ENCODE measurements at places on chromosomes 11 and 22.

DNA sequence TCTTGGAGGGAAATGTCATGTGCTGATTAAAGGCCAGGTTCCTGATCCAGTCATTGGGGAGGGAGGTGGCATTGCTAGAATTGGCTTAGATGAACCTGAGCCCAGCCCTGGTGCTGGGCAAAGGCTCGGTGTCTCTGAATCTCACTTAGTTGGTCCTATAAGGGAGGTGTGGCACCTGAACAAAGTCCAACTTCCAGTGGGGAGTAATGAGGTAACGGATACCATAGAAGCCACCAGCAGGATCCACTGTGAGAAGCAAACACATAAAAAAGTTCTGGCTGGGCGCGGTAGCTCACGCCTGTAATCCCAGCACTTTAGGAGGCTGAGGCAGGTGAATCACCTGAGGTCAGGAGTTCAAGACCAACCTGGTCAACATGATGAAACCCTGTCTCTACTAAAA, 26.6 kb downstream of the PRDM11 start:
- no peak for DNase-seq

DNA sequence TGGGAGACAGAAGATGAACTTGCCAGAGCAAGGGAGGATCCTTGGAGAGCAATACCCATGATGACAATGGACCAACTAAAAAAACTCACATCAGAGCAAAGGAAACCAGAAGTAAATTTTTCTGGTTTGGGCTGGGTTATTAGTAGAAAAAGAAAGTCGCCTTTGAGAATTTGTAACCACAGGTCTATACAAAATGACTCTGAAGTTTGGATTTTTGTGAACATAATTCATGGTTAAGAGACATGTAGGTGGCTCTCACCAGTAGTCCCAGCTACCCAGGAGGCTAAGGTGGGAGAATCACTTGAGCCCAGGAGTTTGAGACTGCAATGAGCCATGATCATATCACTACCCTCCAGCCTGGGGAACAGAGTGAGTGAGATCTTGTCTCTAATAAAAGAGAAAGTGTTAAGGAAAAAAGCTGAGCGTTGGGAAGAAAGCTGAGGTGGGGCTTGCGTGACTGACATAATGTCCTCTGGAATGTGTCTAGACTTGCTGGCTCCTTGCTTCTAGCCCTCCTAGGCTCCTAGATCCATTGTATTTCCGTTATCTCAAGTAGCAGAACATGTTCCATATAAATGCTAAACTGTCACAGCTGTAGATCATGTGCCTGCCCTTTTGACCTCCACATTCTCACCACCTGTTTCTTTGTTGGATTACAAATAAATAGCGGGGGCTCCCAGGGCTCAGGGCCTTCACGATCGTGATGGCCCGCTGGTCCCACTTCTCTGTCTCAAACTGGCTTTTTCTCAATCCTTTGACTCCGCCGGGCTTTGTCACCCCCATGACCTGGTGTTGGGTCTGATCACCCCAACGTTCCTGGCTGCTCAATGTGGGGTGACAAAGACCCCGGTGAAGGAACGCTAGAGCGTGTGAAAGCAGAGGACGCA, 56.2 kb upstream of the SC5D start:
- DNase-seq = no peak

- no peak for DNase-seq
Observed at GRCh38 chr22:39296981-39297489, 22.4 kb downstream of the RPL3 start.

GRCh38 chr11:15157606-15158137, 42.9 kb downstream of the INSC start:
- no peak for DNase-seq

GRCh38 chr11:127059750-127060149, 59.2 kb upstream of the KIRREL3 start:
- DNase-seq = no peak

DNA sequence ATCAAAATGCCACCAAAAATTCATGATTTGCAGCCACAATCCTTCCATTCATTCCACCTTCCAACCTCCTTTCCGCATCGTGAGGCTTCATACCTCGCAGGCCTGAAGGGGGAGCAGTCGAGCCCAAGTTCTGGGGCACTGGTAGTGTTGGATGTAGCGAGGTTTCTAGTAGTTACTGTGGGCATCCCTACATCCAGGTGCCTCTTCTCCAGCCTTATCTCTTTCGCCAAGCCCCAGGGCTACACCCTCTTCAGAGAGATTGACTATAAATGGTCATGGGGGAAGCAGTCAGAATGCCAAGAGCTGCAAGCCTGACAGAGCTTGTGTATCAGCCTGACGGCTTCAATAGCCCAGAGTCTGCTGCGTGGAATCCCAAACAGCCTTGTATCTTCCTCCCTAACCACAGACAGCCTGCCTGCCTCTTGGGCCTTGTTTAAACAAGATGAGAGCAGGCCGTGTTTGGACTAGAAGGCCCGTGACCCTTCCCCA, 28.9 kb downstream of the CLMP start:
- peak; percentile 35 for DNase-seq

- no peak for DNase-seq
Observed at GRCh38 chr11:60992842-60993409, 21.4 kb downstream of the CD6 start.

DNA sequence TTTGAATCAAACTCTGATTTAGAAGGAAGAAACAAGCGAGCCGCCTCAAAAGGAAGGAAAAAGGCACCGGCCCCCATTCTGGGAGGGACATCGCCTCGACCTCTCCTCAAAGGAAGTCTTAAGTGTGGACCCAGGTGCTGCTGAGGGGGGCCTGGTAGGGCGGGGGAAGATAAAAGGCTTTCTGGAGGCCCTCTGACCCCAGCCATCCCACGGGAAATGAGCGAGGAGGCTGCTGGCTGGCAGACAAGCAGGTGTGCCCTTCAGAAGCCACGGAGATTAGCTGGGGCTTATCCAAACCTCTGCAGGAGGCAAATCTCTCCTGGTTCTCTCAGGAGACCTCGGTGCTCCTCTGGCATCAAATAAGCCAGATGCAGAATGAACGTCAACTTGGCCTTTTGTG, 171.4 kb upstream of the BLID start:
- no peak for DNase-seq

DNA sequence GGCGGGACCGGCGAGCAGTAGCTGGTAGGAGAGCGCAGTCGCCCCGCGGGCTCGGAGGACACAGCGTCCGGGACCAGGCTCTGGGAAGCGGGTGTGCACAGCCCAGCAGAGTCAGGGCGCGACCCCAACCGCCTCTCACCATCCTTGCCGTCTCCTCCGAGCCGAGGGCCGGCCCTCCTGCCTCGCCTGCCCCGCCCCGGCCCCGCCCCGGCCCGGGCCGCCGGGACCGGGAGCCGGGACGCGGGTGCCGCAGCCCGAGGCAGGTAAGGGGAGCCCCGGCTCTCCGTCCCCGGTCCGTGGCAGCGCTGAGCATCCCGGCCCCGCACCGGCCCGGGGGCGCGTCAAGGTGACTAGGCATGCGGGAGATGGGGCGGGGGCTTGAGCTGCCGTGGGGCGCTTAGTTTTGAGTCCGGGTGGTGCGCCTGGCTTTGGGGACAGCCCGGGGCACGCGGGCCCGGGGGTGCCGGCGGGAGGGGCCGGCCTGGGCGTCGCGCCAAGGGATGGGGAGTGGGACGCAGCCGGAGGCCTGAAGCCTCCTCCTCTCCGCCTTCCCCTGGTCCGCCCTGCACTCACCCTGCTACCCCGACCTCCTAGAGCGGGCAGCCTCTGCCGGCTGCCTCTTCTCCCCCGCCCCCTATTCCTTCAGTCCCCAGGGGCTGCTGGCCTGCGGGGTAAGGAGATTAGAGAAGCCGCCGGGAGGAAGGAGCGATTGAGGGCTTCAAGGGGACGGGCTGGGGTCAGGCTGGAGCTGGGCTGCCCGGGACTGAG, at the start of gene ABCG4:
Gene ABCG4, plus strand, starts transcription at position 35 of the 768 bp plus-strand sequence. CDS start 914 bp downstream, outside the sequence.
- no peak for DNase-seq

DNA sequence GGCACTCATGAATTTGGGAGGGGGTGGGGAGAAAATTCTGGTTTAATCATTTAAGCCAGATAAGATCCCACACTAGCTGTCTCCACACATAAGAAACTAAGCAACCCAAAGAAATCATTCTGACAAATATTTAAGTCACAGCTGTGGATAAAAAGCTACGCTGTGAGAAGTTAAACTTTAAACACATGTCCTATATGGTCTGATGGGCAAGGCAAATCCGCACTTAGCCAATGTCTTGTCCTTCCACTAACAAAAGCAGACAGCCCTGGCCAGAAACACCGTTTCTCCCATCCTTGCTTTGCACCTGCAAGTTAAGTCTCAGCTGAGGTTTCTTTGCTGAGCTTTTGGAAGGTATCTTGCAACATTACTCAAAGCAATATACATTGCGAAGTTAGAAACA, 68.0 kb downstream of the ETS1 start:
- DNase-seq = no peak

GRCh38 chr22:31080848-31081649, at the start of gene SMTN:
TSS of gene SMTN (plus strand) at chr22:31081318. CDS start at chr22:31083259, 1,941 bp downstream.
- peak; percentile 93 for DNase-seq

DNA sequence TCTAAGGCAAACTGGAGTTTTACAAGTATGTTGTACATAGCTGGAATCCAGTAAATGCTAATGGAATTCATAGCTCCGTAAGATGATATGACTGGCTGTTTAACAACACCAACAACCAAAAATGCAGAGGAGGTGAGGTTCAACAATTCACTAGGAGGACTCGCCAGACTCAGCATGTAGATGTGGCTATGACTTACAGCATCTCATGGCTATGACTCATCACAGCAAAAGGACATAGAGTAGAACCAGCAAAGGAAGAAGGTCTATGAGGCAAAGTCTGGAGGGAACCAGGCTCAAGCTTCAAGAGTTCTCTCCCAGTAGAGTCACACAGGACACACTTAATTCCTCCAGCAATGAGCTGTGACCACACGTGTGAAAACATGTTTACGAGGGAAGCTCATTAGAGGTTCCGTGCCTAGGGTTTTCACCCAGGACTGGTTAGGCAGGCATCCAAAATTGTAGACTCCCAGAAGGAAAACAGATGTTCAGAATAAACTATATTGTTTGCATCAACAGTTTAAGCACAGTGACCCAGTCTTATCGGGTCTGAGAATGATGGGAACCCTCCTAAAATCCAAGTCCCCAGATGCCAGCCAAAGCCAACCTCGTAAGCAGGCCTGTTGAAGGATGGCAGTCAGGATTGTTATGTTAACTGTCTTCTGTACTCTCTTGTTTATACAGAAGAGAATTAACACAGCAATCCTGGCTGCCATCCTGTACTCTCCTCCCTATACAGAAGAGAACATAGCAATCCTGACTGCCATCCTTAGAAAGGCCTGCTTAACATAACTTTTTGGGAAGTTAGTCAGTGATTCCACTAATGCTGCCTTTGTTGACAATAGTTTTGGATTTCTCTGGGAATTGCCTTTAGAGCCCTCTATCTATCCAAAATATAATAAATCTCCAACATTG, 116.6 kb downstream of the LARGE1 start:
- no peak for DNase-seq

DNA sequence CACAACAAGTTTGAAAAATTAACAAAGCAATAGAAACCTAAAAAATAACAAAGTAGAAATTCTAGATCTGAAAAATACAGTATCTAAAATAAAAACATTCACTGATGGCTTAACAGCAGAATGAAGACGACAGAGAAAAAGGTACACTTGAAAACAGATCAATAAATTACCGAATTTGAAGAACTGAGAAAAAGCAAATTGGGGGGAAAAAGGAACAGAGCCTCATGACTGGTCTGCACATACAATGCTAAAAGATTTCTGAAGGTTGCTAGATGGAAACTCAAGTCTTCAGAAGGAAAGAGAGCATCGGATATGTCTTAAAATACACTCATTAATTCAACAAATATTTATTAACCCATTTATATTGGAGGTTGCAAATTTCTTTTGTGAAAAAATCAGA, 71.6 kb downstream of the SBF2 start:
- DNase-seq = no peak
